Left lung (tissue), 14 donors: ENCODE measurements at places on chromosomes 7 and 10. TPM values are rescaled to one million over a fixed set of nuclear protein-coding genes. Genes with fewer than 3 reads are reported as not detected.

DNA sequence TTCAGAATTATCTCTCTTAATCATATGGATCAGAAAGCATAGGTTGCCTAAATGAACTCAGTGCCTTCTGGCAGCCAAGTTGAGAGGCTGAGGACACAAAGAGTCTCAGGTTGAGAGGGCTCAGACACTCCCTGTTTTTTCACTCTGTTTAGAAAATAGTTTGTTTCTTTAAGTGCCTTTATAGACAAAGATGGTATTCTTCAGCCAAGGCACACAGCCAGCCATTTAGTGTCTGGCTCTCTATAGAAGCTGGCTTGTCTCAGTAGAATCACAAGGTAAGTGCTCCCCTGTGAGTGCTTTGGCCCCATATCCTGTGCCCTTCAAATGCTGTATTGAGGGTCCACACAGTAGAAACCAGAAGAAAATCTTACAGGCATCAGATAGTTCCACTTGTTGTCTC lies 3.6 kb downstream of the GPR158 start:
- H3K27me3 ChIP-seq = peaks cover 65% of the 10 kb centered on the region
- H3K27ac ChIP-seq = no peak overlapping the region
- H3K4me3 ChIP-seq = no peak overlapping the region

- no peaks in the 10 kb centered on the region for H3K4me1 ChIP-seq
- H3K27me3 ChIP-seq = no peaks in the 10 kb centered on the region
- no peaks in the 10 kb centered on the region for H3K36me3 ChIP-seq
- no peak overlapping the region for H3K4me3 ChIP-seq
- H3K27ac ChIP-seq = no peak overlapping the region
- no peak for DNase-seq
Measured at GRCh38 chr10:43002596-43002995, 74.3 kb upstream of the RET start.

DNA sequence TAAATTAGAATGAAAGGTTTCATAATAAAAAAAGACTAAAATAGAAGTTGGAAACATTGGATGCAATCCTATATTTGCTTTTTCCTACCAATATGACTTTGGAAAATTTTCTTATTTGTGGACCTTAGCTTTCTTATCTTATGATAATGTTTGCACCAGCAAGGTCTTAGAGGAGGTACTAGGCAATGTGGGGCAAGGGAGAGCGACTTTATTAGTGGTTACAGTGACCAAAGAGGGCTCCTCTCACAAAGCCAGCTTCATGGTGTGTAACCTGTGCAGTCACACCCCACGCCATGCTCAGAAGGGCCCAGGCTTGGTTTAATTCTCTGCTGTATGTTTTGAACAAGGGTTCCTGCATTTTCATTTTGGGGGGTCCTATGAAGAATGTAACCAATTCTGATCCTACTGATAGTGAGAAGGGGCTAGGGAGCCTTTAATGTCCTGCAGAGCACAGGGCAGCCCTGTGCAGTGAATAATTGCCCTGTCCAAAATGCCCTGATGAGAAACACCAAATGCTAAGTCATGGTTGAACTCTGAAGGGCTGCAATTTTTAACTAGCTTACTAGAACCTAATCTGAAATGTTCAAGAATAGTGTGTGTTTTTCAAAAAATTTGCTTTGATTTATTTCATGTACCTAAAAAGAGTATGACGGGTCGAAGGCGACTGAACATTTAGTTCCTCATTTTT lies 1047.8 kb downstream of the LRMDA start:
- H3K4me3 ChIP-seq = no peak overlapping the region
- H3K27ac ChIP-seq = no peak overlapping the region

- H3K27me3 ChIP-seq = no peaks in the 10 kb centered on the region
- DNase-seq = peak; percentile 70
- H3K4me3 ChIP-seq = no peak overlapping the region
- H3K36me3 ChIP-seq = no peaks in the 10 kb centered on the region
Measured at GRCh38 chr7:134209322-134210015, 82.3 kb downstream of the LRGUK start.

DNA sequence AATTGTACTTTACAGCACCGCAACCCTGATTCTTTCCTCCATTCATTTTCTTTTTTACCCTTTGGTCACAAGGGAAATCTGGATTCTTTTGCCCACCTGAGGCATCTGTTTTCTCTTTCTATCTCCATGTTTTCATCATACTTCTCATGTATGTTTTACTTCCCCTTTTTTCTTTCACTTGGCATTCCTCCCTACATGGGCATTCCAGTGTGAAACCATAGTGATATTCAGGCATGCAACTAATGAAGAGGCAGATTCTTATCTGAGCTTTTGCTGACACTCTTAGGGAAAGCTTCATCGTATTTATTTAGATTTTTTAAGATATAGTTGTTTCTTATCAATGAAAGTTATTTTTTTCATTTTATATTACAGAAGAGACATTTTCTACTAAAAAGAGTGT lies 405.2 kb upstream of the TEX47 start:
- no peaks in the 10 kb centered on the region for H3K4me1 ChIP-seq
- H3K27ac ChIP-seq = no peak overlapping the region
- H3K36me3 ChIP-seq = no peaks in the 10 kb centered on the region
- DNase-seq = no peak

- H3K4me1 ChIP-seq = peaks cover 66% of the 10 kb centered on the region
- H3K36me3 ChIP-seq = no peaks in the 10 kb centered on the region
- no peaks in the 10 kb centered on the region for H3K27me3 ChIP-seq
- DNase-seq = no peak
- no peak overlapping the region for H3K4me3 ChIP-seq
- no peak overlapping the region for H3K27ac ChIP-seq
Measured at GRCh38 chr10:96683065-96683464, 37.2 kb downstream of the PIK3AP1 start.

DNA sequence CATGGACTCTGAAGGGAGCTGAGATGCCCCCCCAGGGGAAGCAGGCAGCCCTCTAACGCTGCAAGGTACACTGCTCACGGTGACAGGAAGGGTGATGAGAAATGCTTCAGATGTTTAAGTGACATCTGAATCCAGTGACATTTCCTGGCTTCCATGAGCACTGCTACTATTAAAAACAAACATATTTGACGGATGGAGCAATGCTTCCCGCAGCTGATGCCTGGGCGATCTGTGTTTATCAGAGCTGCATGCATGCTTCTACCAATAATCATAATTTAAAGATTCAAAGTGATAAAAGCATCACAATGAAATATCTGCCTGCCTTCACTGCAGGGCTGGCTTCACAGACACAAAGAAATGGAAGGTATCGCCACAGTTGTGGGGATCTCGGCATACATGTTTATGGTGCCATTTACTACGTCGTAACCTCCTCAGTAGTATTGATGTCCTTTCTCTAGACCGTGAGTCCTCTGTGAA lies 66.1 kb upstream of the AOAH start:
- no peaks in the 10 kb centered on the region for H3K36me3 ChIP-seq
- no peaks in the 10 kb centered on the region for H3K27me3 ChIP-seq
- no peak for DNase-seq
- H3K27ac ChIP-seq = no peak overlapping the region

- H3K36me3 ChIP-seq = no peaks in the 10 kb centered on the region
- H3K27me3 ChIP-seq = no peaks in the 10 kb centered on the region
- H3K27ac ChIP-seq = no peak overlapping the region
- no peak for DNase-seq
Measured at GRCh38 chr10:103926722-103927319, 8.8 kb upstream of the STN1 start.

GRCh38 chr7:43396187-43396740 lies 186.6 kb upstream of the STK17A start:
- H3K27me3 ChIP-seq = no peaks in the 10 kb centered on the region
- no peak overlapping the region for H3K4me3 ChIP-seq
- no peak overlapping the region for H3K27ac ChIP-seq
- H3K4me1 ChIP-seq = no peaks in the 10 kb centered on the region
- H3K36me3 ChIP-seq = no peaks in the 10 kb centered on the region
- DNase-seq = no peak

Gene BTBD16
- 0.86 TPM for total RNA-seq

Gene GRID1
- 2.6 TPM for total RNA-seq

Gene CCDC126
- total RNA-seq = 14.3 TPM

Gene SND1
- 229 TPM for total RNA-seq

Gene WDR86
- 1.1 TPM for total RNA-seq
